ENCODE measurements at places on chromosomes 3 and 15.

GRCh38 chr15:72155635-72156616, 37.7 kb downstream of the SENP8 start:
- DNase-seq = peak; percentile 60

DNA sequence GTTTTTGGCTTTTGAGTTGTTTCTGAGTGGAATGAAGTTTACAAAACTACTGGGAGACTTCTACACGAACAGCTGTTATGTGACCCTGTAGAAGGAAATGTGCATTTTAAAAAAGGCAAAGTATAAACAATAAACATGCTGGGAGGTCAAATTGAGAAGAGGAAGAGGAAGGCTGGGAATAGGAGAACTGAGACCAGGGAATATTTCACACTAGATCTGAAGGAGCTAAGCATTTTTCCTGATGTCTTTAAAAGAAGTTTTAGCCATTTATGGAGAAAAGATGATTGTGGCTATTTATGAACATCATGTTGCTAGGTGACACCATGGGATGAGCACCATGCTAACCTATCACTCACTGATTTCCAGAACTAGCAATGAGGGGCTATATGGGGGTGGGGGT, 76.3 kb upstream of the FAM98B start:
- no peak for DNase-seq

DNA sequence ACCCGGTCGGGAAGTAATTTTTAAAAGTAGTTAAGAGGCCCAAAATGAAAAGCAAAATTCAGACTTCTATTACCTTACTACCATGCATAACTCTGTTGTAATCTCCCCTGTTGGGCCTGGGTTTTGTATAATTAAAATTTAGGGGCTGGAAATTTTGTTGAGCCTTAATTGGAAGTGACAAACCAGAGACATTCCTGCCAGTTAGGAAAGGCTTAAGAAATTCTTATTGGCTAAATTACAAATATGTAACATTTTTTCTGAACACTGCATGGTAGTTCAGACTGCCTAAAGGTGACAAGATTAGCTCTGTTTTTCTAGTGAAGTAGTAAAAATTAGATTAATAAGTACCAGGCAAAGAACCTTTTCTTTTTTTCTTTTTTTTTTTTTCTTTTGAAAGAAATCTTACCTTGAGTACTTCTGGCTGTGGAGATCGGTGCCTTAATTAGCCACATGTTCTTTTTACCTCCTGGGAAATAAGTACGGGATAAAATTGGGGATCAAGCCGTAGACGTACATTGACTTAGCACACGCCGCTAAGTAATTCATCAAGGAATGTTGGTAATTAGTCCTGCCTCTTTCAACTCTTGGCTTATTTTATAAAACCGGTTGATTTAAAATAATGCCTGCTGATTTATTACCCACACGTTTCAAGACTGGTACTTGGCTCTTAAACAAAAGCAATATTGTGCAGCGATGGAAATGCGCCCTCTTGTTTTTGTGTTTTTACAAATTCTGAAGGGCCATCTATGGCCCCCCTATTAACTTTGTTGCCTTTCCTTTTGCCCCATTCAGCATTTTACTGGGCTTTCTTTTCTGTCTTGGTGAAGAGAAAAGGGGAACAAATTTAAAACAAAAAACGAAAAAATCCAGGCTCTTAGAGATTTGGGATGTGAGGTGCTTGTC, 111.2 kb upstream of the SAMMSON start:
- DNase-seq = no peak

GRCh38 chr3:176574786-176575185, 622.5 kb downstream of the TBL1XR1 start:
- DNase-seq = no peak

GRCh38 chr15:46735115-46735514, 982.2 kb upstream of the SEMA6D start:
- DNase-seq = no peak

Data from HFF-Myc (cell line).